ENCODE measurements at places on chromosomes 11 and 22.
A peak's percentile ranks its signal among the peaks of the same experiment; 100 is the strongest.

DNA sequence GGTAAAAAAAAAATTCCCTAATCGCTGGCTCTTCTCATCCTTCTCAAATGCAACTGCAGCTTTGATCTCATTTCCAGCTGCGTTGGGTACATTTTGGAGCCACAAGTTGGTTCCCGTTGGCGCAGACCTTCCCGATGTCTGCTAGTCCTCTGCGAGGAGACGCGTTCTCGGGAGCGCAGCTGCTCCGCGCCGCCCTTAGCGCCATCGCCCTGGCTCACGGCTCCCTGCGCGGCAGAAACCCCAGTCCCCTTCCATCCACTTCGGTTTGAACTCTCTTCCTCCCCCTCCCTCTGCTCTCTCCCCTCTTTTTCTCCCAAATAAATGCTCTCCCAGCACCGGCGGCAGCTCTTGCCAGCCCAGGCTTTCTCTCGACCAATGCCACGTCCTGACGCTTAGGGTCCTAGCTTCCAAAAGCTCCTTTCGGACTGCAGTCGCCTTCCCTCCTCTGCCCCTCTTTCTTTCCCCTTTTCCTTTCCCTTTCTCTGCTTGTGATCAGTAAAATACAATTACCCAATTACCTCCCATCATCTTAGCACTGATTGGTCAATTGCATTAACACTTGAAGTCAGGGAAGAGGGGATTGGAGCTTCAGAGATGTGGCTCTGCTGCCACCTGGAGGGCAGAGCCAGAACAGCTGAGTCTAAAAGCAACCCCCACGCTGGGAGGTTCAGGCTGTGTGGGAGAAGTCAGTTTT lies 1165.7 kb downstream of the LRRC4C start:
- DNase-seq, result peak; percentile 68

DNA sequence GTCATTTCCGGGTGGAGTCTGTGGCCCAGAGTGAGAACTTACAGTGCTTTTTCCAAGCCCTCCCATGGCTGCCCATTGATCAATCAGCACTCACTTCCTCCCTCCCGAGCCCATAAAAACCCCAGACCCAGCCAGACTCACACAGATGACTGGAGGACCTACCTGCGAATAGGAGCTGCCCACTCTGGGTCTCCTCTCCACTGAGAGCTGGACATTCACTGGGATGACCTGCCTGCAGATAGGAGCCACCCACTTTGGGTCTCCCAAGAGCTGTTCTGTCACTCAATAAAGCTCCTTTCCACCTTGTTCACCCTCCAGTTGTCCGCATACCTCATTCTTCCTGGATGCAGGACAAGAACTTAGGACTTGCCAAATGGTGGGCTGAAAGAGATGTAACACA lies 56.0 kb upstream of the B3GNT6 start:
- no peak for DNase-seq

DNA sequence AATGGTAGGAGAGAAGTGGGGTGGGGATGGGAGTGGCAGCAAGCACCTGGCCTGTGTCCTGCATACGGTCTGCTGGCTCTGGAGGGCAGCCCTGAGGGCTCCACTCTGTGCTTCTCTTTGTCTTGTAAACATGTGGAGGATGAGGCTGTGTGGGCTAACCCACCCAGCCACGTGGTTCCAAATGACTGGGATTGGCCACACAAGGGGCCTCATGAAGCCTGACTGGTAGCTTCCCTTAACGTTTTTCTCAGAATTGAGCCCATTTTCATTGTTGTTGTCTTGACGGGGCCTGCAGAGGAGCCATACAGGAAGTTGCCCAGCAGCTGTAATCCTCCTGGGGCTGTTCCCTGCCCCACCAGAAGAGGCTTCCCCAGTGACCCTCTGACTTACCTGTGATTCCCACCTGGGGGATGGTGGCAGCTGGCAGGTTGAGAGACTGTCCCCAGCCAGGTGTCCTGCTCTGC lies 18.0 kb downstream of the DERL3 start:
- DNase-seq, result peak; percentile 0

DNA sequence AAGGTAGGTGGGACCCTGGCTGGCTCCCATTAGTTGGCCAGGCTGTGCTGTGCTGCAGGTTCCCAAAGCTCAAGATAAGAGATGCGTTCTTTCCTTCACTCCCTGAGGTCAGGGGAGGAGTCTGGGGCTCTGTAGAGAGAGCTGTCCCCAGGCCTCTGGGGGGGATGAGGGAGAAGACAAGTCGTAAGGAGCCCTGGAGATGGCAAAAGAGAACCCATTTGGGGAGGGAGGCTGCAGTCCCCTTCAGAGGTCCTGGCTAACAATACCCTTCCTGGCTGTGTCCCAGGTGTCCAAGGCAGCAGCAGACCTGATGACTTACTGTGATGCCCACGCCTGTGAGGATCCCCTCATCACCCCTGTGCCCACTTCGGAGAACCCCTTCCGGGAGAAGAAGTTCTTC lies 916 bp downstream of the GNG3 start:
- DNase-seq, result no peak

- DNase-seq, result no peak
Measured at GRCh38 chr11:73988227-73988626, 5.6 kb upstream of the UCP2 start.

DNA sequence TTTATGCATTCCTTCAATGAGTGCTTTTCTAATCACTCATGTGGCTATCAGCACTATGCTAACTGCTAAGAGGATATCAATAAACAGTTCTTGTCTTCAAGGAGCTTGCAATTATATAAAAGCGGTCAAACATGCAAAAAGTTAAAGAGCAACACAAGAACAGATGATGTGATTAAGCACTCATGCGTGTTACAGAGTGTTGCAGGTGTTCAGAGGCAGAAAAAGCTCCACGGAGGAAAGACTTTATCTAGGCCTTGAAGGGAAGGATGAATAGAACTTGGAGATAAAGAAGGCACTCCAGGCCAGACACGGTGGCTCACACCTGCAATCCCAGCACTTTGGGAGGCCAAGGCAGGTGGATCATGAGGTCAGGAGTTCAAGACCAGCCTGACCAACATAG lies 13.6 kb downstream of the CD3E start:
- DNase-seq, result no peak

- DNase-seq, result no peak
Measured at GRCh38 chr11:75323609-75324008, 27.9 kb downstream of the ARRB1 start.

DNA sequence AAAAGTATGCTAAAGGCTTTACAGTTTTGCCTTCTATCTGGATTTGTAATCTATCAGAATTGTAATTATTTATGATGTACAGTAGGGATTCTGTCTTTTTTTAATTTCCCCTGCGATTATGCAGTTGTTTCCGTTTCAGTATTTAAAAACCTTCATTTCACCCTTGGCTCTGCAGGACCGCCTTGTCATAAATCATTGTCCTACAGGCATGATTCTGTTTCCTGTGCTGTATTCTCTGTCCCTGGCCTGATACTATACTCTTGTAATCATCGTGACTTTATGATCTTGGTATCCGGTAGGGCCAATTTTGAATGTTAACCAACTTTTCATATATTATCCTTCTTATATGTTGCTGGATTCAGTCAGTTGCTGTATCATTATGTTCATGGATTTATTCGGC lies 151.7 kb downstream of the ATXN10 start:
- DNase-seq, result no peak

DNA sequence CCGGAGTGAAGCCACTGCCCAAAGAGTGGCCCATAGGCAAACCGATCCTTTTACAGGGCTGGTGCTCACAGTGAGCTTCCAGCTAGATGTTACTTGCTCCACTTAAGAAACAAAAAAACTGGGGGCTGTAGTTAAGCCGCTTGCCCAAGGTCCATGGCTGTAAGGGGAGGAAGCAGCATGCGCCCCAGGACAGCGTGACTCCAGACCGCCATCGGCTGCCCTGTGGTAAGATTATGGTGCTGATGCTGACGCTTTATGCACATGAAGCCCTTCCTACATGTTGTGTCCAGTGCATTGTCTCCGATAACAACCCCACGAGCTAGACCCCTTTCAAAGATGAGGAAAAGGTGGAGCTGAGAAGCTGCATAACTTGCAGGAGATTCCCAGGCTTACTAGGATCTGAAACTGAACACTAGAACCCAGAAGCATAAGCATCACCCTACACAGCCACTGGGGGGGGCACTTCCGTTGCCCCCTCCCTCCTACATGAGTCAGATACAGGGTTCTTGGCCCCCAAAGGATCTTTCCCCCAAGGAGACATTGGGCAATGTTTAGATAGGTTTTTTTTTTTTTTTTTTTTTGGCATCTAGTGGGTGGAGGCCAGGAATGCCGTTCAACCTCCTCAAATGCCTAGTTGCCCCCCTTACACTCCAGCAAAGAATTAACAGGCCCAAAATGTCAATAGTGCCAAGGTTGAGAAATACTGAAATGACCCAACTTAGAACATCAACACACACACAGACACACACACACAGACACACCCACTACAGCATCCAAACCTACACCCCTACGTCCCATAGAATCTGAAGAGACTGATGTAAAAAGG lies 53.9 kb downstream of the MN1 start:
- peak; percentile 26 for DNase-seq

GRCh38 chr11:2534134-2534956 lies 89.5 kb downstream of the KCNQ1 start:
- DNase-seq, result peak; percentile 21

DNA sequence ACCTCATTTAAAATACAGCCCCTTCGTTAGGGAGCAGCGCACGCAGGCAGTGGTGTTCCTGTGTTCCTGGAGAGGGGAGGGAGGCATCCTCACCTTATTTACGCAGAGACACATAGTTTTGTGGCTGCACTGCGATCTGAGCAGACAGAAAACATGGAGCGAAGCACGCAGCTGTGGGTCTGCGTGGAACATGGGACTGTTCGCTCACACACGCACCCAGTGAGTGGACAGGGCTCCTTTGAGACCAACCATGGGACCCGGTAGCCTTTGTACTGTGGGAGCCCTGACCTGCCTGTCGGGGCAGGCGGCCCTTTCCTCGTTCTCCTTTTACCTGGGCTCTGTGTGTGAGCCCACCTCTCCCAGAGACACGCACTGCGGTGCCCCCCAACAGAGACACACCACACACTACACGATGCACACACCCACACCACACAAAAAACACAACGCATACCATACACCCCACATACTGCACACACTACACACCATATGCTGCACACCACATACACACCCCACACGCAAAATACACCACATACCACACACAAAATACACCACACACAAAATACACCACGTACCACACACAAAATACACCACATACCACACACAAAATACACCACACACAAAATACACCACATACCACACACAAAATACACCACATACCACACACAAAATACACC lies 1245.7 kb downstream of the BRD1 start:
- no peak for DNase-seq

DNA sequence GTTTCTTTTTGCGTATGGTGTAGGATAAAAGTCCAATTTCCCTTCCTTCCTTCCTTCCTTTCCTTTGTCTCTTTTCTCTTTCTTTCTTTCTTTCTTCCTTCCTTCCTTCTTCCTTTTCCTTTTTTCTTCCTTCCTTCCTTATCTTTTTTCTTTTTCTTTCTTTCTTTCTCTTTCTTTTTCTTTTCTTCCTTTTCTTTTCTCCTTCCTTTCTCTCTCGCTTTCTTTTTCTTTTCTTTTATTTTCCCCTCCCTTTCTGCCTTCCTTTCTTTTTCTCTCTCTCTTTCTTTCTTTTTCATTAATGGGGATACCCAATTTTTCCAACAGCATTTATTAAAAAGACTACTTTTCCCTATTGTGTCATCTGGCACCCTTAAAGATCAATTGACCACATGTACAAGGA lies 1359.7 kb downstream of the FAM181B start:
- DNase-seq, result no peak

- no peak for DNase-seq
Measured at GRCh38 chr11:68303982-68304780, 8.2 kb upstream of the LRP5 start.

DNA sequence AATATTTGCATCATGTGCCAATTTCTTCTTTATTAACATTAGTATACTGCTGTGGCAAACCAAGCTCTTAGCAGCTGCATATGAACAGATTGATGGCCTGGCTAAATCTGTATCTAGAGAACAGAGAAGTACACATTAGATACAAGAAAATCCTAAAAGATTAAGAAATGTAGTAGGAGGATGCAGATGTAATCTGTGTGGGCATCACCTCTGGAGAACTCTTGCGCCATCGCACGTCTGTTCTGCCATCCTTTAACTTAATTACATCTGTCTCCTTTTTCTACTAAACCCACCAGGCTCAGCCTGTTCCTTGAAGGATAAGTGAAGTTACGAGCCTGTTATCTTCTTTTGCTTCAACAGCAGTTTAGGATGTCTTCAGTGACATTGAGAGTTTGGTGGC lies 196.4 kb upstream of the PITPNB start:
- no peak for DNase-seq

DNA sequence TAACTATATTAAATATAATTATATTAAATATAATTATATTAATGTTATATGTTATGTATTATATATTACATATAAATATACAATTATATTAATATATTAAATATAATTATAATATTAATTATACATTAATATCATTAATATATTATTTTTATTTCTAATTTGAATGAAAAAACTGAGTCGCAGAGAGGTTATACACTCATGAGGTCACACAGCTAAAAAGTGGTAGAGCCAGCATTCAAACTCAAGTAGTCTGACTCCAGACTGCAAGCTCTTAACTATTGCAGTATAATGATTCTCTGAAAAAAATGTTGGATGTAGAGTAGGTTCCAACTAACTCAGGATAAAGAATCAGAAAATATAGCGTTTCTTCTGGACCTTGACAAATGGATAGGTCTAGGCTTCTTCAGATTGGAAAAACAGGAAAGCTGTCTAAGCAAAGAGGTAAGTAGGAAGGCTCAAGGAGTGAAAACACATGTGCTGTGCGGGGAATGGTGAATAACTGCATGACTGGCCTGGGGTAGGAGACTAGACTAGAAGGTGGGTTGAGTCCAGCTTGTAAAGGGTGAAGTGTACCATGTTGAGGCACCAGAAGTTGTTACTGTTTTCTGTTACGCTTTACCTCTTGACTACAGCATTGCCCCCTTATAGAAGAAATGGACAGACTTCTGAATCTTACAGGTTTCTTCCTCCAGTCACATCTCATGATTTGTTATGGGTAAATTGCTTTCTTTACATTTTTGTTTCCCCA lies 80.3 kb downstream of the TRIM44 start:
- no peak for DNase-seq

- DNase-seq, result no peak
Measured at GRCh38 chr22:39267974-39268373, 23.2 kb upstream of the PDGFB start.

DNA sequence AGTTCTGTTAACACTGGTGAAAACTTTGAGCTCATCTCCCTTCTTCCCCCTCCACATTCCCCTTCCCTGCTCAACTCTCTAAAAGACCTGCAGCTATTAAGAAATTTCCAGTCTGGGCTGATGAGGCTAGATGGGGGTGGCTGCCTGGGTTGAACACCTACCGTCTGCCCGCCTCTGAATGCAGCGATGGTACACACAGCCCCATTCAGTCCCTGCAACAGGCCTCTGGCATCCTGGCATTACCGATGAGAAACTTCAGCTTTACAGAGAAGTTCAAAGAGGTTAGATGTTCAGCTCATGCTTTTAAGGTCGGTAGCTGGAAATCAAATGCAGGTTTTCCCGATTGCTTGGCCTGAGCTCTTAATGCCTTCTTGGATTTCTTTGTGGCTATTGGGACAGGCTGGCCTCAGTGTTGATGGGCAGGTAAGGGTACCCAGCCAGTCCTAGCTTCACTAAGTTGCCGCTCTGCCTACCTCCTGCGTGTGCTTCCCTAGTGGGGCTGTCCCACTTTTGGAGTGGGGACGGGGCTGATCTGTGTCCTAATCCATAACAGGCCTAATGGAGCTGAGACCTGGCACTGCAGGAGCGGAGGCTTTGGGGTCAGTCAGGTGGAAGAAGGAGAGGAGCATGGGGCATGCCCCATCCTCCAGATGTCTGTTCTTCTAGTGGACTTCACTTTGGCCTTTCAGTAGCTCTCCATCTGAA lies 49.1 kb downstream of the ZBTB16 start:
- no peak for DNase-seq
